ENCODE measurements at places on chromosomes 12 and 14. TPM values are rescaled to one million over a fixed set of nuclear protein-coding genes. Genes with fewer than 3 reads are reported as not detected.

- DNase-seq: no peak
These were observed 60.6 kb upstream of the ANO4 start for GRCh38 chr12:100733817-100734593.

DNA sequence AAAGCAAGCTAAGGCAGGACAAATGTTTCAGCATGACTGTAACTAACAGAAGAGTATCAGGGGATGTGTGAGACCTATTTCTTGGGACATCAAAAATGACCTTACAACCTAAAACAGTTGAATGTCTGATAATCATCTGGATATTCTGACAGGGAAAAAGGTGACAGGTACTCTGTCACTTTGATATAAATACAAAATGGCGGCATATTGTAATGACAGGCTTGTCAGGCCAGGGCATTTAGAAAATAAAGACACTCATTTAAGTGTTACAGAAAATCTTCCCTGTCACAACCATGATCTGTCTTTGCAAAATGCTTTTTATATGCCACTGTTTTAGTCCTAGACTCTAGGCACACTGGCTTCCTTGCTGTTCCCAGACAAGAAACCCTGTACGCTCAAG is 1033.3 kb upstream of the FLRT2 start:
- no peak for DNase-seq

DNA sequence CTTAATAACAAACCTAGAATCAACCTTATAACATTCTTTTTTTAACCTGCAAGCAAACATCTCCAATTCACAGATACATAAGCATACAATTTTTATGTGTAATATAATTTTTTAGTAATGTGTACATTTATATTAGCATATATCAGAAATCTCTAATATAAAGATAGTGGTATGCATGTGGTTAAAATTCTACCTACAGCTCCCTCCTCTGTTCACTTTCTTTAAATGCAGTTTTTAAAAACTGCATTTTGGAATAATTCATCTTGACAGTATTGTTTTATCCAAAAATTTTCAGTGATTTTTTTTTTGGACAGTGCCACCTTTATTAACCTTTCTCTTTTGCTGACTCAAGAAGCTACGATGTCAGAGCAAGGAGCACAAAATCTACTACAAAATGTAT is 13.2 kb upstream of the RXYLT1 start:
- no peak for DNase-seq

DNA sequence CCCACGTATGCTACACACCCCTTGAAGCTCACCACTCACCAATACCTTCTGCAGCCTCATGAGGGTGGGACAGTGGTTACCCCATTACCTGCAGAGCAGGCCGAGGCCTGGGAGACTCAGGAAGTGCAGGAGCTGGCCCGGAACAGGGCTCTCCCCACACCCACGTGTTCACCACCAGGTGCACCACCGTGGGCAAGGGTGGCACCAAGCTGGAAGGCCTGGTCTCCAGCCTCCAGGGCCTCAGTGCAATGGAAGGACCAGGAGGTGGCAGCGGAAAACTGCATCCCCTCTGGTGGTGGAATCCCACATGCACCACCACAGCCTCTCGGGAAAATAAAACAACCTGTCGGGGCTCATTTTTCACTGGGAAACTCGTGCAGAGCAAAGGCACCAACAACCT is 36.4 kb downstream of the ITPK1 start:
- no peak for DNase-seq

DNA sequence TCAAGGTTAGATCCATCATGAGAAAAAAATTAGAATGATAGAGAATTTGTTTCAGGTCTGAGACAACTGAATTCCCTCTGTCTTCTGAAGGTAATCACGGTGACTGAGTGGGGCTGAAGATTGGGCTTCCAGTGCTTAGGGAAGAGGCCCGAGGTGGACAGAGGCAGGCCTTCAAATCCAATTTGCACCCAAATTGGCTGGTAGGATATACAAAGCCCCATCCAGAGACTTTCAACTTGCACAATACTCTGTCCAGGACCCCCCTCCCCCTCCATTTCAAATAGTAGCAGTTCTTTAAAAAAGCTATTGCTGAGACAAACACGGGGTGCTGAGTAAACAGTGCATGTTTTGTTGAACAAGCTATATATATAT is 3.6 kb upstream of the FOXG1 start:
- no peak for DNase-seq

The MYF5 gene
- total RNA-seq: not detected

The GLT1D1 gene
- 0.94 TPM for total RNA-seq
